ENCODE measurements at places on chromosomes 12 and 14.

DNA sequence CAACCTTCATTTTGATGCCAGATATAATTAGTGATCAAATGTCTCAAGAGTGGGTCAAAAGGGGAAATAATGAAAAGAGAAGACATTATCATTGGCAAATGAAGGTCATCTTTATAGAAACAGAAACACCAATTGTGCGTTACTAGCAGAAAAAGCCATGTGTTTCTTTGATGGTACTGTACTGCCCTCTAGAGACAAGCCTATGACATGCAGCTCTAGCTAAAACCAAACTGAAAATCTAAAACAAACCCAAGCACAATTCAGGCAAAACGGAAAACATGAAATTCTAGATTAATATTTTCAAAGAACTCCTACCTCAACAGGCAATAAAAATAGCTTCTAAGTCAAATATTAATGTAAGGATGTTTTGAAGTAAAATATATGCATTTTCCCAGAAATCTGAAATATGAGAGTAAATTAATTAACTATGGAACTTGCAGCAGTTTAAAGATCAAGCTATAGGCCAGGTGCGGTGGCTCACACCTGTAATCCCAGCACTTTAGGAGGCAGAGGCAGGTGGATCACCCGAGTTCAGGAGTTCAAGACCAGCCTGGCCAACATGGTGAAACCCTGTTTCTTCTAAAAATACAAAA is 115.4 kb downstream of the KLHL28 start:
- no peak for DNase-seq

DNA sequence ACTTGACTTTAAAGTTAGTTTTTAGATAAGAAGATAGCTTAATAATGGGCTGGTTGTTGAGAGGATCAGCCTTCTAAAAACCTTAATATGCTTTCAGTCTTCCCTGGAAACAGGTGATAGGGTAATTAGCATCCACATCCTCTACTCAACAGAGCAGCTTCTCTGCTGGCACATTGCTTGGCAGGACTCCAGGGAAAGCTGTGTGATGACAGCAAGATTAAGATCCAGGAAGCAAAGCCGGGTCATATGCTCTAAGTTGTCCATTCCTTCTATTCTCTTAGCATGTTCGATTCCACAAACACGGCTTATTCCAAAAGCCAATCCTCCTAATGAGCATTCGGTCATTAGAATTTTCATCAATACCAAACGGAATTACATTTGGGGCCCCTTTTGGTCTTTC is 87.0 kb downstream of the HMGA2 start:
- no peak for DNase-seq

DNA sequence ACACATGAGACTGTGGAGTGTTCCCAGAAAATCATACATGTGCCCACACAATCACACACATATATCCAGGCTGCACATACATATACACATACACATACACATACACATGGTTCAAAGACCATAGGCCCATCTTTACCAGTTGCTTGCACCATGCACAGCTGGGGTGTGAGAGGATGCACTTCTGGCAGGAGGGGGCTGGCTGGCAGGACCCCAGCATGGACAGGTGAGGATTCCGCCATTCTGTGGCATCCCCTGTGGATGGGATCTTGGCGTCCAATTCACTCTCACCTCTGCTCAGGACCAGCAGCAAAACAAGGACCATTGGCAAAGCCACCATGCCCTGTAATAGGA is 7.0 kb downstream of the ITGB7 start:
- DNase-seq, result no peak

DNA sequence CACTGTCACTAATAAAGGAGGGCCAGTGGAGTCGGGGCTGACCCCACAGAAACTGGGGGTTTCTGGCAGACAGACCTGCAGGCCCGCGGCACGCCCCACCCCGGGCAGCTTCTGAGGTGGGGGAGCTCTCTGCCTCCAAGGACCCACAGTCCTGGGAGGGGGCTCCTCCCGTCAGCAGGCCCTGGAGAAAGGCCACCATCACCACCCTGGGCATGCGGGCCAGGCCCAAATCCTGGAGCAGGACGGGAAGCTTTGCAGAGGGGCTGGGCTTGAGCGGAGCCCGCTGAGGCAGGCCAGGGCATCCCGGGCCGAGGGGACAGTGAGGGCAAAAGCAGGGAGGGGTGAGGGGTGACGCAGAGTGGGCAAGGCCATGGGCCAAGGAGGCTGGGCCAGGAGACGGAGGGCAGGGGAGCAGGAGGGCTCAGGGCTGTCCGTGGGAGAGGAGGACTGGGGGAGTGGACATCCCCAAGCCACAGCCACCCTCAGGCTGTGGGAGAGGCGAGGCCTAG is 11.1 kb upstream of the GPR132 start:
- no peak for DNase-seq

DNA sequence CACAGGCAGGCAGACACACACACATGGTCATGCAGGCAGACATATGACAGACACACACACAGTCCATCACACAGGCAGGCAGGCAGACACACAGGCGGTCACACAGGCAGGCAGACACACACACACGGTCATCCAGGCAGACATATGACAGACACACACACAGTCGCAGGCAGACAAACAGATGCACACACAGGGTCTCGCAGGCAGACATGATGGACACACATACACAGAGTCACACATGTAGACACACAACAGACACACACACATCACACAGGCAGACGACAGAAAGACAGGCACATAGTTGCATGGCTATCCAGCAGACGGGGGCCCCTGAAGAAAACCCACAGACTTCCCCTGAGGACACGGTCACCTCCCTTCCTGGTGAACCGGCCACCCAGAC is 135.4 kb downstream of the NCOR2 start:
- DNase-seq, result no peak

GRCh38 chr12:11839091-11839641 is 189.7 kb downstream of the ETV6 start:
- DNase-seq, result peak; percentile 55

GRCh38 chr12:116533343-116534251 is 25.6 kb upstream of the MAP1LC3B2 start:
- peak; percentile 47 for DNase-seq

- no peak for DNase-seq
Measured at GRCh38 chr14:19918553-19919264, 1.7 kb upstream of the OR4K5 start.

DNA sequence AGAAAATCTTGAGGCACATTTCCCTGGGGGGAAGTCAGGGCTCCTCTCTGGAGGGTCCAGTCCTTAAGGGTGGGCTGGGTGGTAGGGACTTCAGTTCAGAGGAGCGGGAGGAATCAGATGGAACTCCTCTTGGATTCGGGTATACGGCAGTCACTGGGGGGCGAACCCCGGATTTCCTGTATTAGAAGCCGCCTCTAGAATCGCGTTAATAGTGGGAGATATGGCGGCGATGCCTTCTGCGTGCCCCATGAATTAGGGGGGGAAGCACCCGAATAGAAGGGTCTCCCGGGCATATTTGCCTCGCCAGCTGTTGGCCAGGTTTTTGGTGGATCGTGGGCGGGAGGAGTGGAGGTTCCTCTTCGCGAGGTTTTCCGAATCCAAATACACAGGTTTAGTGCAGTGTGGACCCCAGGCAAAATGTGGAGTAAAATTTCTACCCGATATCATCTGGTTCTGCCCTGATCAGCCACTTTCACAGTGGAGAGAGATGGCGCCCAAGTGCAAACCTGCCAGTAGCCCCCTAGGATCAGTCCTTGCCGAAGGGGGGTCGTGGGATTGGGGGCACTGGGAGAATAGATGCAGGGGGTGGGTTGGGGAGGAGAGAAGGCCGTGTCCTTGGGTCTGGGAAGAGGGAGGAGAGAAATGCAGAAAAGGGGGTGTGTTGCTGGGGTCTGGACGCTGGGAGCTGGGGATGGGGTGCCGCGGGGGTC is 628 bp downstream of the MEG3 start:
- DNase-seq, result no peak

DNA sequence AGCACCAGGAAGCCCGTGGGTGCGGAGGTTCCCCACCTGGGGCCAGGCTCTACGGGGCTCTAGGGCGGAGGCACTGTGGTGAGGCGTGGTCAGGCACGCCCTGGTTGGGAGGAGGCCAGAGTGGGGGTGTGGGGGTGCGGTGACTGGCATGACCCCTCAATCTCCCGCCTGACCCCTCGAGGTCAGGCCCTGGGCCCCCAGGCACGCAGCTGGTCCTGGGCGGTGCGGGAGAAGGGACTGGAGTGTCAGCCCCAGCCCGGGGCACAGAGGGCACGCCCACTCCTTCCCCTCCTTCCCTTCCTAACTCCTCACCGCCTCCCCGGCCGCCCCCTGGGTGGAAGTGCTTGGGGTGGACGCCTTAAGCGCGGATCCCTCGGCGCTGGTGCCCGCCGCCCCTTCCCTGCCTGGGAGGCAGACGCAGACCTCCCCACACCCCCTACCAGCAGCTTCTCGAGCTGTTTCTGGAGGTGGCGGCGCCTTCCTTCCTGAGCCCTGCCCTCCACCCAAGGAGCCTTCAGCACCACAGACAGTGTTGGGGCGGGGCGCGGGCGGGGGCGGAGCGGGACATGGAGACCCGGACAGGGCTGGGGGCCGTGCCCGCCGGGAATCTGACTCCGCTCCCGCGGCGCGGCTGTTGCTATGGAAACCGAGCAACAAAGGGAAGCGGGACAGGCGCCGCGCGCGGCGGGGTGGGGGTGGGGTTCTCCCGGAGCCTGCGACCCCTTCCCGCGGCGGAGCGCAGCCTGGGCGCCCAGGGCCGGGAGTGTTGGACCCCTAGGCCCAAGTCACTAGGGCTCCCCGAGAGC is 741 bp upstream of the CRIP2 start:
- no peak for DNase-seq

DNA sequence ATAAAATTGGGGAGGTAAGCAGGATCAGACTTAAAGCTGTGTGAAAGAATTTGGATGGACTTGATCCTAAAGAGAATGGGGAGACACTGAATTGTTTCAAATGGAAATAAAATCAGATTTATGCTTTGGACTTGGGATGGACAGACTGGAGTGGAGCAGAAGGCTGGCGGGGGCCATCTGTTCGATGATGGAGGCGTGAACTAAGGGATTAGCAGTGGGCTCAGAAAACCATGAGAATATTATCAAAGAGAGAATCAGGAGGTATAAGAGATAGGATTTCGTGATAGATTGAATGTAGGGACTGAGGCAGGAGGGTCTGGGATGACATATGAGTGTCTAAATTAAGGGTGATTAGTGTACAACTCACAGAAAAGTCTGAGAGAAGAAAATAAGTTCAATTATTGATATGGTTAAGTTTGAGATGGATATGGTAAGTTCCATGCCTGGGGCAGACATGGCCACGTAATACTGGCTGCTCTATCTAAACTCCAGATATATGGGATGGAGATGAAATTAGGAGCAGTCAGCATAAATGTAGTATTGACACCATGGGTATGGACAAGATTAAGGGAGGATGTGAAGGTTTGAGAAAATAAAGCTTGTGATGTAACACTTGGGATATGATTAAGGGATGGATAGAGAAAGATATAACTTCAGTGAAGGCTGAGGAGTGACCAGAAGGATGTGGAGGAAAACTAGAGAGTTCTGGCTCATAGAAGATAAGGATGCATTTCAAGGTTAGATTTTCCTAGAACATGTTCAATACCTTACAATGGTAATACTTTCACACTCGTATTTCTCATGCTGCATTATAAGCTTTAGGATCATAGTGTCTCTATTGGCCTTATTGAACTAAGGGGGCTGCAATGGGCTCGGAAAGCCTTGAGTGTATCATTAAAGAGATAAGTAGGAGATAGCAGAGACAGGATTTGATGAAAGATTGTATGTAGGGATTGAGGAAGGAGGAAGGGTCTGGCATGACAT is 1.0 kb upstream of the TSSK4 start:
- no peak for DNase-seq

- DNase-seq, result no peak
Measured at GRCh38 chr14:35558680-35559079, 24.7 kb downstream of the INSM2 start.

DNA sequence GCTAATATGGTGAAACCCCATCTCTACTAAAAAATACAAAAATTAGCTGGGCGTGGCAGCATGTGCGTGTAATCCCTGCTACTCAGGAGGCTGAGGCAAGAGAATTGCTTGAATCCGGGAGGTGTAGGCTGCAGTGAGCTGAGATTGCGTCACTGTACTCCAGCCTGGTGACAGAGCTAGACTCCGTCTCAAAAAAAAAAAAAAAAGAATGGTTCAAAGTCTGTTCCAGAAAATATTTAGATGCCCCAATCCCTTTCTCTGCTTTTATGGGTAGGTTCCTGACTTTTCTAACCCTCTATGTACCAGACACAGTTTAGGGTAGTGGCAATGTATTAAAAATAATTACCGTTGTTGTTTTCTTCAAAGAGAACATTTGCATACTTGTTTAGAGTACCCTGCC is 161.4 kb downstream of the STXBP6 start:
- no peak for DNase-seq

- DNase-seq, result no peak
Measured at GRCh38 chr14:100306998-100307765, 938 bp upstream of the SLC25A29 start.

DNA sequence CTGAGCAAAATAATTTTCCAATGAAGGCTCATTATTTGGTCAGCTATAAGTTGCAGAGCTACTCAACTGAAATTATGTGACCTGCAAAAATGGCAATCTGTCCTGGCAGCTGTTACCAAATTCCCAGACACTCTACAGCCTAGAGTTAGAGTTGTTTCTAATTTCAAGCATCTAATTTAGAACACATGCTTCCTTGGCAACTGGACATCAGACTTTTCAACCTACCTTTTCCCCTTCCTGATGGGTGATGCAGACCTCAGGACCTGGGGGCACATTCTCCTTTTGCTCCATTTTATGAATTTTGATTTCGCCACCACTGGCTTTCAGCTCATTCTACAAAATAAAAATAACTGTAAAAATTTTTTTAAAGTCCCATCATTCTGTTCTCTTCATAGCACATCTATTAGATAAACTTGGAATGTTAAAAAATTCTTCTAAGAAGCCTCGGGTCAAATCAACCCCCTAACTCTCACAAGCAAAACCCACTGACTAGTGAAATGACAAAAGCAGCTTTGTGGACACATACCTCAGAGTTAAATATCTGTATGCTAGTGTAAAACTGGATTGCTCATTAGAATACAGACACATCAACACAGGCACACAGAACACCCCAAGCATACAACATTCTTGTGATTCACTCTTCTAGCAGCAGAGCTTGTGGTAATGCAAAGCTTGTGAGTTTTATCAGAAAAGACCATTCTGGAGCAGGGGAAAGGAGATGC is 33.5 kb upstream of the CERS5 start:
- no peak for DNase-seq

DNA sequence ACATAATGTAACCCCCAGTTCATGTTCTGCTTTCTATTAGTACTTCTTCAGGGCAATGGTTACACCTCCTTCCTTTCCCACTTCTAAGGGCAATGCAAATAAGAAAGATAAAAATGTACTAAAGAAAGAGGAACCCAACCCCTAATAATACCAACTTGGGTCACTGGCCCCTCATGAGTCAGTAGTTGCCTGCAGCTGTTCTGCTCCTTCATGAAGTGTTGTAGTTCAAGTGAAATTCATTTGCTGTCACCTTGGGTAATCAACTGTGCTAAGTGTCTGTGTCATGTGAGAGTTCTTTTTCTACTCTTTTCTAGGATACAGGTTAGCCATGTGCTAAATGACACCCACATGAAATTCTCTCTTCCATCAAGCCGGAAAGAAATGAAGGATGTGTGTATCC is 91.8 kb downstream of the PLXNC1 start:
- DNase-seq, result no peak

GRCh38 chr12:56339158-56339422 is 406 bp downstream of the IL23A start:
- DNase-seq, result no peak

All from NCI-H1436 treated with DMSO at 0.1 percent for 48 hours (cell line).